Type B pancreatic cell (in vitro differentiated cells): ENCODE measurements at places on chromosomes 16 and 17.

GRCh38 chr16:81097230-81097629 lies 1.0 kb upstream of the GCSH start:
- no peaks in the 10 kb centered on the region for H3K27me3 ChIP-seq
- no peak overlapping the region for H3K4me3 ChIP-seq
- H3K36me3 ChIP-seq: peaks cover 4% of the 10 kb centered on the region
- H3K4me1 ChIP-seq: peaks cover 10% of the 10 kb centered on the region

DNA sequence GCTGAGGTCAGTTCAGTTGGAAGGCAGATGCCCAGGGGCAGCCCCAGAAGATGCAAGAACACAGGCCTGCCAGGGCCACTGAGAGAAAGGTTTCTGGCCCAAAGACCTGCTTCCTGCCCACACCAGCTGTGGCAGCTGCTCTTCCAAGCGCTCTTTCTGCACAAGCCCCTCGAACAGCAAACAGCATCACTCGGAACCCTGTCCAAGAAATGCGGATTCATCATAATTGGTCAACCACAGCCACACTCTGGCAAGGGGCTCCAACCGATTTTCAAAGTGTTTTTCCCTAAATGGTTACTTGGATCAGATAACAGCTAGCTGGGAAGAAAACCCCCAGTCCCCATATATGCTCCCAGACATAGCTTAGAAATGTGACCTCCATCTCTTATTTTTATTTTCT lies 71.1 kb upstream of the DNAH17 start:
- no peak overlapping the region for H3K27ac ChIP-seq
- H3K27me3 ChIP-seq: peaks cover 17% of the 10 kb centered on the region
- H3K4me1 ChIP-seq: no peaks in the 10 kb centered on the region
- no peak for DNase-seq
- H3K4me3 ChIP-seq: no peak overlapping the region

DNA sequence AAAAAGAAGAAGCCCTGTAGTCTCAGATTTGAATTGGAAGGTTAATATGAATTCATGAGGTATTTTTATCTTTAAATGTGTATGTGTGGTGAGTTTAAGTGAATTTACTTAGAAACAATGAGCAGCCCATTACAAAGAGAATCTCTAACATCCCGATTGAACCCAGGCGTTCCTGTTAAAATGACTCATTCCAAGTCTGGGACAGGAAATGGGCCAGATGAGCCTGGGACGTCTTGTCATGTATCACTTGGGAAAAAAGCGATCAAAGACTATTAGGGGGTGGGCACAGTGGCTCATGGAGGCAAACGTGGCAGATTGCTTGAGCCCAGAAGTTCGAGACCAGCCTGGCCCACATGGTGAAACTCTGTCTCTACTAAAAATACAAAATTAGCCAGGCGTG lies 81.6 kb downstream of the SEC14L1 start:
- H3K4me1 ChIP-seq: peaks cover 7% of the 10 kb centered on the region
- H3K27ac ChIP-seq: no peak overlapping the region

- H3K4me3 ChIP-seq: peak overlapping the region; percentile 65
- no peaks in the 10 kb centered on the region for H3K27me3 ChIP-seq
- peaks cover 36% of the 10 kb centered on the region for H3K4me1 ChIP-seq
These were observed 439.8 kb downstream of the SOX9 start for GRCh38 chr17:72560303-72561247.

- peaks cover 60% of the 10 kb centered on the region for H3K27me3 ChIP-seq
- no peak overlapping the region for H3K4me3 ChIP-seq
These were observed 106.7 kb upstream of the FOXF1 start for GRCh38 chr16:86403541-86404163.
